ENCODE measurements at places on chromosomes 1 and 21.

DNA sequence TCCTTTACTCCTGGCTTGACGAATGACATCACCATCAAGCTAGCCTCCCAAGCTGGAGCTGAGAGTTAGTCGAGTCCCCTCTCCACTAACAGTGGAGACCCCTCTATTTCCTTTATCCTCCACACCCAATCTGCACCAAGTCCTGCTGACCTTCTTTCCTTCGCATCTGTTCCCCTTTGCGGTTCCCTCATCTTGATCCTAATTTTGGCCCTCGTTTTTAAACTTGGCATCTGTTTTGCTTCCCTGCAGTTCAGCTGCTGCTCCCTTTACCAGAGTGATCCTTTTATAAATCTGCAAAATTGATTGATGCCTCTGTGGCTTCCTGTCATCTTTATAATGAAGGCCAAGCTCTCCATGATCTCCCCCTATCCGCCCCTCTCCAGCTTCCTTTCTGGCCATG lies 49.0 kb upstream of the TSPAN2 start:
- no peak for DNase-seq

- no peak for DNase-seq
Measured at GRCh38 chr1:161981735-161982506, 41.7 kb downstream of the OLFML2B start.

GRCh38 chr1:85188530-85188929 lies 12.3 kb downstream of the SYDE2 start:
- no peak for DNase-seq

DNA sequence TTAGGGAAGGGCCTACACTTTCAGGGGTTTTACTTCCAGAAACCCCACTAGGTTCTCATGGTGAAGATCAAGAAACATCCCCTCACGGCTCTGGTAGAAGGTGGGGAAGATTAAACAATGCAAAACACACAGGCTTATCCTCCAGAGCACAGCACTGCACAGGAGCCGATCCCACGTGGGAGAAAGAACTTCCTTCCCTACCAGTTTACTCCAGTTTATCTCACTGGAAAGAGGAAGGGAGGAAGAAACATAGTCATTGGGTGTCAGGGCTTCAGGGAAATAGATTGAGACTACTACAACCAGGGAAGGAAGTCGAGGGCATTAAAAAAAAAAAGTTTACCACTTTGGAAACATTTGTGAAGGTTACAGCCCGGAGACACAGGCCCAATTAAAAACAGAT lies 164.4 kb downstream of the NTPCR start:
- no peak for DNase-seq

DNA sequence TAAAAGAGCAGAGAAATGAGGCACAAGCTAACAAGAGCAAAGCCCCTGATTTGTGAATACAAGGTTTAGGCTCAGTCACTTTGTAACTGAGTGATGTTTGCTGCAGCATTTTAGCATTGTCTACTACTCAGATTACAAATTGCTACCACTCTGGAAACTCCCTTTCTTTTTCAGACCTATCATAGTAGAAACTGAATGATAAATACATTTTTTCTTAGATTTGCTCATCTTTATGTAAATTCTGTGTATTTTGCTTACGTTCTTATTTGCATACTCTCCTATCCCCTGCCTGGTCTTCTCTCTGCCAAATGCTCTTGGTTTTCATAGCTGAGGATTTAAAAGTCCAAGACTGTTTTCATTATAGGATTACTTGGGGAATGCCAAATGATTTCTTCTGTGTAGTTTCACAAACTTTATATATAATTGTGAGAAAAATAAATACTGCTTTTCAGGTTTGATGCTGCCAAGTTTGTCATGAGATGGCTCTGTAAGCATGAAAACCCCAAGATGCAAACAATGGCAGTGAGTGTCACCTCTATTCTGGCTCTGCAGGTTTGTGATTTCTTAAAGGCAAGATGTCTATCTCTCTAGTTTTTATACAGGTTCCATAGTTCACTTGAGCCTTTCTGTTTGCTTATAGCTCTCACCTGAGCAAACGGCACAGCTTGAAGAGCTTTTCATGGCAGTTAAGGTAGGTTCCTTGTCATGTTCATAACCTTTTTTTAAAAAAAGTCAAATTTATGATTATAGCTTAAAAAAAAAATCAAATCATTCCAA lies 24.7 kb downstream of the ZYG11A start:
- DNase-seq = no peak

DNA sequence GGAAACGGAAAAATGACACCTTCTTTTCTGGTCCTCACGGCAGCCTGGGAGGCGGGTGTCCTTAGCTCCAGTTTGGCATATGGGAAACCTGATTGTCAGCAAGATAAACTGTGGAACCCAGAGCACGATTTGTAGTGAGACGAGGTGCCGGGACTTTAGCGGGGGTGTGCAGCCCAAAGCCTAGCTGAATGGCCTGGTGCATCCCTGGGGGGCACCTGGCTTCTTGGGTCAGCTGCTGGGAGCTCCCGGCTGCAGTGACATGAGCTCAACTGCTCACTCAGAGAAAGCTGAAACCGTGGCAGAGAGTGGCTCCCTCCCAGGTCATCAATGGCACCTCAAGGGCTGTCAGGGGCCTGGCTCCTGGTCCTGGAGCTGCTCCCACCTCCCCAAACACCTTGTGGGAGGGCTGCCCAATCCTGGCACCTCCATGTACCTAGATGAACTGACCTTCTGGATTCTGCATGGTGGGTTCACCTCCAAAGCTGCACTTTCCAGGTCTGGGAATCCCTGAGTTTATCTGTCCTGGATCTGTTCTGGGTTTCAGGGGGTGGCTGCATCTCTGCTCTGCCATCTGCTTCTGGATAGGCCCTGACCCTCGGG lies 260.5 kb downstream of the MATN1 start:
- DNase-seq = no peak

- DNase-seq = no peak
Measured at GRCh38 chr1:100523038-100523652, 14.8 kb upstream of the GPR88 start.

GRCh38 chr1:17671741-17672140 lies 83.4 kb upstream of the ACTL8 start:
- DNase-seq = no peak

- no peak for DNase-seq
Measured at GRCh38 chr1:220991959-220992704, 112.9 kb downstream of the HLX start.

DNA sequence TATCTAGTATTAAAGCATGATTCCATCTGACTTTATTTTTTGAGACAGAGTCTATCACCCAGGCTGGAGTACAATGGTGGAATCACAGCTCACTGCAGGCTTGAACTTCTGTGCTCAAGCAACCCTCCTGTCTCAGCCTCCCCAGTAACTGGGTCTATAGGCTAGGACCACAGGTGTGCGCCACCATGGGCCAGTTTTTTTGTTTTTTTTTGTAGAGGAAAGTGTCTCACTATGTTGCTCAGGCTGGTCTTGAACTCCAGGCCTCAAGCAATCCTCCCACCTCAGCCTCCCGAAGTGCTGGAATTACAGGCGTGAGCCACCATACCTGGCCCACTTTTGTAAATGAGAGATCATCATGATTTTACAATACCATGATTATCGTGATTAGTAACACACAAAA lies 9.2 kb downstream of the PPP1R15B start:
- no peak for DNase-seq

DNA sequence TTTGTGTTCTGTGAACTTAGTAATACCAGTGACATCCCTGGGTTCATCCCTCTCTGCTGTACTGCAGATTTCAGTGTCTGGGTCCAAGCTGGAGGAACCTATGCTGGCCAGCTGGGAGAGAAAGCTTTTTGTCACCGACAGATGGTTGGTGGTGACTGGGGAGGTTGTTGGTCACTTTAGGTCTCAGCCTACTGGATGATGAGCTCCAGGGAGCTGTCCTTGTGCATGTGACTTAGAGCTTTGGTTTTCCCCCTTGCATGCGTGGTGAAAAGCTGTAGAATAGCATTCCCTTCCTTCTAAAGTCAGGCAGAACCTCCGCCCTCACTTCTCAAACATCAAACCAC lies 22.9 kb upstream of the IKBKE start:
- DNase-seq = no peak

DNA sequence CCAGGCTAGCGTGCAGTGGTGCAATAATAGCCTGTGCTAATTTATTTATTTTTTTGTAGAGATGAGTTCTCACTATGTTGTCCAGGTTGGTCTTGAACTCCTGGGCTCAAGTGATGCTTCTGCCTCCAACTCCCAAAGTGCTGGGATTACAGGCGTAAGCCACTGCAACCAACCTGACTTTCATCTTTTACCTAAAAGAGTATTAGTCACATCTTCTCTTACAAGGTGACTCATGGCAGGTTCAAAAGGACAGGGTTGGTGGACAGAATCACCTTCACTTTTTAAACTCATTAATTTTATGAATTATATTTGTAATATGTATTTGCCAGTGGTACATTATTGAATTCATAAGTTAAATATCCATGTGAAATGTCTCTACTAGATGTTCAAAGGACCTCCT lies 18.1 kb downstream of the JAM2 start:
- DNase-seq = no peak

- DNase-seq = no peak
Measured at GRCh38 chr21:18368205-18368604, 35.4 kb downstream of the TMPRSS15 start.

DNA sequence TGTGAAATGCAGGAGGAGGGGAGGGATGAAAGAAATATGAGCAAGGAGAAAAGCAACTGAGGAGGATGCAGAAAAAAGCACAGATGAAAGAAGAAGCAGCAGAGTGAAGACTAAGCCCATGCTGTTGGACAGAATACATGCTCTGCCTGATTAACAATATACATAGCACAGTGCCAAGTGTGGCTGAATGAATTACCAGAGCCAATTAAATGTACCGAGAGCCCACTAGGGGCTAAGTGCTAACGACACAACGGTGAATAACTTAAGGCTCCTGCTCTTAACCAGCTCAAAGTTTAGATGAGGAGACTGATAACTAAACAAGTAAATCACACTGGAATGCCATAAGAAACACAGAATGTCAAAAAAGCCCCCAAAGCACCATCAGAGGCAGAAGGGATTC lies 15.6 kb downstream of the CADM3 start:
- no peak for DNase-seq

DNA sequence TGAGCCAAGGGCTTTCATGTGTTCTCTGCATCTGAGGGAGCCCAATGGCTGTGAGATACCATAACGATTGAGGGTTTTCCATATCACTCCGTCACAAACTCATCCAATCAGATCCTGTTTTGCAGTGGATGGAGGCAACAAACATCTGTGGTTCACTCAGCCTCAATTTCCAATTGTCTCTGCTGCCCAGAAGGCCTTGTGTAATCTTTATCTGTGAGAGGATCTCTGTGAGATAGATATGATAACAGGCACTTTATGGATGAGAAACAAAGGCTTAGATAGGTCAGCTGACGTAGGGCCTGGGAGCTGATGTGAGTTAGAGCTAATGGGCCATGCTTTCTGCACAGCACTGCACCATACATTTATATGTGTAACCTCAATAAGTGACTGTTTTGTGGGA lies 3.3 kb upstream of the MTARC1 start:
- no peak for DNase-seq

DNA sequence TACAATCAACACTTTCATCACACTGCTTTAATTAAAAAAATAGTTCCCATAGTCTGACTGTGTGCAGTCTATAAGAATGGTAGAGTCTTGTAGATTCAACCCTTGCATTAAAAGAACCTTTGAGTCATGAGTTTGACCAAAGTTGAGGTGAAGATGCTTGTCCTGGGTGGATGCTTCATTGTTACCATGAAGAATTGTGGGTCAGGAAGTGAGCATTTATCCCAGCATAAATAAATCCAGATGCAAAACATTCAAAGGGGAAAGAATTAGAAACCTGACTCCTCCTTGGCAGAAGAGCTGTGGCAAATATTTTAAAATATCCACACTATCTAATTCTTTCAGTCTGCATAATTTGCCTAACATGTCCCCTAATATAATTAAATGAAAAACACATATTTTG lies 72.9 kb upstream of the SPAG17 start:
- no peak for DNase-seq

GRCh38 chr1:2135441-2135841 lies 59.1 kb downstream of the FAAP20 start:
- DNase-seq = no peak

DNA sequence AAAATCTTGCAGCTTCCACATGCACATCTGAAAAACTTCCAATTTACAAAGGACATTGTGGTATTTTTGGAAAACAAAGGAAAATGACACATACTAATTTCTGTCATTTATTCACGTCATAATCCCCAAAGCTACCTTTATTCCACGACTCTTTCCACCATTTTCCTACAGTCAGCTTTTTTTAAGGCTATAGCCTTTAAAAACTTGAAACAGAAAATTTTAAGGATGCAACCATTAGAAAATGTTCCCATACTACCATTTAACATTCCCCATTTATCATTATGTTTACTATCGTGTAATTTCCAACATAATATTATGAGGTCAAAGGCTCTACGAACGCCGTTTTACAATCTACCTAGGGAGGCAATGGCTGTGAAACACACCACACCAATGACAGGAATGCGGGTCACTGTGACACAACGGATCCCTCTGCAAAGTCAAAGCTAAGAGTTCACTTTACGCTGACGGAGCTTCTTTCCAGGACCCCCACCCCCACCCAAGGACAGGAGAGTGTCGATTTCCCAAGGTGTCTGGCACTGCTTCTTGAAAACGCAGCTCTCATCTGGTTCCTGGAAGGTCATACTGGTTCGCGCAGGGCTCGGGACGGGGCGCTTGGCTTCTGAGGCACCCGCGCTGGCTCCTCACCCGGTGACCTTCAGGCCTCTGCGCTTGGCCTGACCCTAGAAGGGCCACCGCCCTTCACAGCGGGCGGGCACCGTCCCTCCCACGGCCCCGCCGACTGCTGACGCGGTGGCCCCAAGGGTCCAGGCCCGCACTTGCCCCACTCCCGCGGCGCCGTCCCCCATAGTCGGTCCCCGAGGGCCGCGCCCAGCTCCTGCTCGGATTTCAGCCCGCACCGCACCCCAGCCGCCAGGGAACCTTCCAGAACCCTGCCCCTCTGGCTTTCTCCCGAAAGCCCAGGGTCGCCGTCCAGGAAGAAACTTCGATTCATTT lies 50.5 kb upstream of the ATF3 start:
- DNase-seq = no peak

- DNase-seq = peak; percentile 65
Measured at GRCh38 chr1:119948342-119949214, 52.3 kb upstream of the ADAM30 start.

- no peak for DNase-seq
Measured at GRCh38 chr1:162580308-162580707, 18.8 kb downstream of the UAP1 start.

All from CD4-positive, alpha-beta T cell treated with Interleukin-21 for 1 hour (primary cell).